ENCODE measurements at places on chromosomes 5 and 9.

DNA sequence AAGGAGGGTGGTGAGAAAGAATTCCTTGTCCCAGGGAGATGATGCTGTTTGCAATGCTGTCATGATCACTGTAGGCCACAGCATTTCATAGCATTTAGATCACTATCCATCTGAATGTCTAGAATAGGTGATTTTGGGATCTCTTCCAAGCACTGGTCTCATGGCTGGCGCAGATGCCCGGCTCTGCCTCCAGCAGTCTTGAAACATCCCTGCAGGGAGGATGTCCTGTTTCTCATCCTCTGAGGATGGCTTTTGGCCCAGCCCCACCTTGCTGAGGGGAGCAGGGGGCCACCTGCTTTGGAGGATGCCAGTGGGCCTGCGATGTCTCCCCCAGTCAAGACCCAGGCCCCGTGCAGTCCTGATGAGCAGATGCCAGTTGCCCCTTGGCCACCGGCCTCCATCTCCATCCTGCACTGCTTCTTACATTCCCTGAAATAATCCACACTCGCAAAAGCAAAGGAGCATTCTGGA lies 63.5 kb upstream of the GARNL3 start:
- no peaks in the 10 kb centered on the region for H3K36me3 ChIP-seq
- no peak overlapping the region for H3K4me3 ChIP-seq
- no peaks in the 10 kb centered on the region for H3K4me1 ChIP-seq
- no peaks in the 10 kb centered on the region for H3K27me3 ChIP-seq
- no peak for DNase-seq

DNA sequence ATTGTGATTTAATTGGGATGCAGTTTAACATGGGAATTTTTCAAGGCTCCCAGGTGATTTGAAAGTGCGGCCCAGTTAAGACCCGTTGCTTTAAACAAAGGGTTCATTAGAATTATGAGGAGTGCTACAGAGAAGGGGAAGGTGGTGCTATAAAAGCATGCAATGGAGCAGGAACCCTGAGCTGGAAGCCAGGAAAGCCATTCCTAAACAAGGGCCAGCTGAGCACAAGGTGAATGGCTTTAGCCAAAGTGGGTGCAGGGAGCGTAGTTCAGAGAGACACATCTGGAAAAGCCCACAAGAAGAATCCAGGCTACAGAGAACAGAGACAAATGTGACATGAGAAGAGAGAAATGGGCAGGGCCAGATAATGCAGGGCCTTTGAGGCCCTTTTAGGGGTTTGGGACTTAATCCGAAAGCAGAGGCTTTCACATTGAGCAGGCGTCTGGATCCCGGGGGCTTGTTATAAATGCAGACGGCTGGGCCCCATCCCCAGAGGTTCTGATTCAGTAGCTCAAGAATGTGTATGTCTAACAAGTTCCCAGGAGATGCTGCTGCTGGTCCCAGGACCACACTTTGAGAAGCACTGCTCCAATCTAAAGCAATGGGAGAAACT lies 138.1 kb upstream of the WWC1 start:
- no peaks in the 10 kb centered on the region for H3K36me3 ChIP-seq
- H3K4me1 ChIP-seq, result no peaks in the 10 kb centered on the region
- H3K4me3 ChIP-seq, result no peak overlapping the region
- no peaks in the 10 kb centered on the region for H3K27me3 ChIP-seq
- DNase-seq, result no peak

- peaks cover 63% of the 10 kb centered on the region for H3K4me1 ChIP-seq
- no peaks in the 10 kb centered on the region for H3K36me3 ChIP-seq
Observed at GRCh38 chr9:109098171-109098959, 21.4 kb downstream of the TMEM245 start.

DNA sequence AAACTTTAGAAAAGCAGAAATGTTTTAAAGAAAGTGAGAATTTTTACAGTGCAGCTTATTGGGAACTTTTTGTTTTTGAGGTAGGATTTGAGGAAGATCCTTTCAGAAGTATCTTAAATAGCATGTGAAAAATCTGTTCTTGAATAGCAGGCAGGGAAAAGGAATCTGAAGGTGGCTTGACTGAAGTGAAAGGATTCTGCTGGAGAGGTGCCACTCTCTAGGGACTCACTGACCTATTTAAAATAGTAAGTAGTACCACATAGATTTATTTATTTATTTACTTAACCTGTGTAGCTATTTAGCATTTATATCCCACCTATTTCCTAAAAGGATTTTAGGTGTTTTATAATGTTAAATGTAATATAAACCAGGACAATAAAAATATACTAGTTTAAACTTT lies 69.1 kb downstream of the NIPBL start:
- no peak overlapping the region for H3K27ac ChIP-seq
- DNase-seq, result no peak
- H3K4me1 ChIP-seq, result no peaks in the 10 kb centered on the region
- H3K36me3 ChIP-seq, result no peaks in the 10 kb centered on the region

DNA sequence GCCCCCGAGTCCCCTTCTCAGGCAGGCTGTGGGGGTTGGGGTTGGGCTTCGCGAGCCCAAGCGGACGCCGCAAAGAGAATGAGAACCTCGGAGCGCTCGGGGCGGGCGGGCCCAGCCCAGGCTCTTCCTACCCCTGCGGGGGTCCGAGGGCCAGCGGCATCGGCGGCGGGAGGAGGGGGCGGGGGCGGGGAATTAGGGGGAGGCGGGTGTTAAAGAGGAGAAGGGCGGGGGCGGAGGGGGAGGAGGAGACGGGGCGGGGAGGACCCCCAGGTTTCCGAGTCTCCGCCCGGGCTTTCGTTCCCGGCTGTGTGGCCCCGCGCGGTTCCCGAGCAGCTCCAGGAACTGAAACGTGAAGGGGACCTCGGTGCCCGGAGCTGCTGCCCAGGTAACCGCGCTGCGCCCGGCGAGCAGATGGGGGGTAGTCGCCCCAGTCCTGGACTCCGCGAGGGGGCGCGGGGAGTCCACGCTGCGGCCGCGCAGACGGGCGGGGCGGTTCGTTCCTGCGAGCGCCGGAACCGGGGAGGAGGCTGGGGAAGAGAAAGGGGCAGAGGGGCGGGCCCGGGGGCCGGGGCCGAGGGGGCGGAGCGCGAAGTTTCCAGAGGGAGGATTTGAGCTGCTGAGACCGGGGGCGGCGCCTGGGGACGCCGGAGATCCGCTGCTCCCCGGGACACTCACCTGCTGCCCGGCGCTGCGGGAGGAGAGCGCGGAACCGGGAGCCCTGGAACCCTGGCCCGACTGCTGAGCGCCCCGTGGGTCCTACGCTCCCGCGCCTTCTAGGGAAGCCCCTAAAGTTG lies 38.4 kb upstream of the PLEKHG4B start:
- no peaks in the 10 kb centered on the region for H3K4me1 ChIP-seq
- no peaks in the 10 kb centered on the region for H3K36me3 ChIP-seq
- peak overlapping the region; percentile 28 for H3K4me3 ChIP-seq
- no peak overlapping the region for H3K27ac ChIP-seq

DNA sequence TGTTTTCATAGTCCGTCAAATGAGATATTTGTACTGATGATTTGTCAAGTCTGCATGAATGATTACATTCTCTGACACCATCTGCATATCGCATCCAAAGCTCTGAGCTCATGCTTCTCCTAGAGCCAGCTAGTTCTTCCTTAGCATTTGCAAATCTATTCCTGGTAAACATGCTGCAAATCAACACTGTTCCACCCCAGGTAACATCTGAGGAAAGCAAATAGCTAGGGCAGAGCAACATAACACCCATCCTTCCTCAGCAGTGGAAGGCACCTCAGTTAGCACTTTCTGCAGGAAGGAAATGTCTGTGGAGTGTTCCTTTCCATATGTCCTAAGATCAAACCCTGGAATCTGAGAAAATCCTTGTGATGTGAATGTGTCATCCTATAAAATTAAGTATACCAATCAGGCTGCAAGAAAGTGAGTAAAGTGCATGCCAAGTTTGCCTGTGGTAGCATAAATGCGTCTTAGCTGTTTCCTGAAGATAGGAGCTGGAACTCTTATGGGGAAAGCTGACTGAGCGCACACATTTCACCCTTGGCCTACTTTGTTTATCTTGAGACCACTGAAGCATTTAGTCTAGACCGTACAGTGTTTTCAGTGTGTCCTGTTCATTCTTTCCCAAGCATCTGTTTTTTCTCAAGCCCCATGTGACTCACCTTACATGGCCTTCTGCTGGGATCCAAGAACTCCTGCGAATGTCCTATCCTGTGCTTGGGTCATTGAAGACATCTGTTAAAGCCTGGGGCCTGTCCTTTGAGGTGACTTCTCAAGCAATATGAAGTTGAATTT lies 50.9 kb upstream of the STARD4 start:
- no peaks in the 10 kb centered on the region for H3K36me3 ChIP-seq
- DNase-seq, result no peak
- no peak overlapping the region for H3K27ac ChIP-seq
- H3K27me3 ChIP-seq, result no peaks in the 10 kb centered on the region
- H3K4me1 ChIP-seq, result no peaks in the 10 kb centered on the region

DNA sequence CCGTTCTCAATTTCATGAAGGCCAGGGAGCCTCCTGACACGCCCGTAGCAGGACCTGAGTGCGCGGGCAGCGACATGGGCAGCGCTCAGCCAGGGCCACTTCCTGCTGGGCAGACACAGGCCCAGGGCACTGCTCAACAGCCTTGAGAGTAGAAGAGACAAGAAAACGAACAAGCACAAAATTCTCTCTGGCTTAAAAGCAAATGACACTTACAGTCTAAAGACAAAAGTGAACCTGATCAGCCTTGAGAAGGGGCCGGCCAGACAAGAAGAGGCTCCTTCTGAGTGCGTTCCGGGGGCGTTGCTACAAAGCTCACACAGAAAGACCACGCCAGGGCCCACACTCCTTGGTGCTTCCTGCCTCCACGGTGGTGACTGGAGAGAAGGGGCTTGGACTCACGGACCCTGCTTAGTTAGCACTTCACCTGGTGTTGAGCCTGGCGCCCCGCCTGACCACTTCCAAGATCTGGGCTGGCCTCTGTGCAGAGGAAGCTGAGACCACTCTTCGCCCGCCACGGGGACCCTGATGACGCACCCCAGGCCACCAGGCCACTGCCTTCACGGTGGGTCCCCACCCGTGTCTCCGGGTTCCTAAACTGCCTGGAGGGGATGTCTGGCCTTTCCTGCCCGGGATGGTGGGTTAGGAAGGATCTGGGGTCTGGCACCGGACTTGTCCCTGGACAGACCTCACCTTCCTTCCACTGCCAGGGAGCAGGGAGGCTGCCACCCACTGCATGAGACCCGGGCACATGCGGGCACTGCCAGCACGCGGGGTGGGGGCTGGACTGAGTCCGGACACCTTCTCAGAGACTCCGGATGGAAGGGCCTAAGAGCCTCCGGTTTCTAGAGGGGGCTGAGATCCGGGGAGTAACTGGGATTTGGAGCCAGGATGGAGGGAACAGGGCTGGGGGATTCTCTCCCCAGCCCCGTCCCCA lies 1.3 kb downstream of the SLC12A7 start:
- H3K27ac ChIP-seq, result peak overlapping the region; percentile 83
- peak; percentile 58 for DNase-seq

GRCh38 chr5:178363501-178364325 lies 131.1 kb upstream of the PHYKPL start:
- no peaks in the 10 kb centered on the region for H3K27me3 ChIP-seq
- H3K4me3 ChIP-seq, result no peak overlapping the region
- H3K36me3 ChIP-seq, result no peaks in the 10 kb centered on the region
- no peak for DNase-seq
- no peak overlapping the region for H3K27ac ChIP-seq

DNA sequence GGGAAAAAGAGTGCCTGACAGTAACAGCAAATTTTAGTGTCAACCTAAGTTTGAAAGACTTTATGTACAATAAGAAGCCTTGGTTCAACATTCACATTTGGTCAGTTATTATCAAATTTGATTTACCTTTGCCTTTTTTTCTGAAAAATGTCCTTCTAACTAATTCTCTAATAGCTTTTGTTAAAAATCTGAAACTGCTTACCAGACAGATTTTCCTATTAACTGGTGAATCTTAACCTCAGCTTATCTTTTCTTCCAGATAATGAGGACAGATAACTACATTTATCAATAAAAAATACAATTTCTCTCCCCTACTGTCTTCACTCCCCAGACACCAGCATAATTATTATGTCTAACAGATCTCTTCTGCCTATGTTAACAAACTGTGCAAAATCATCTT lies 988.5 kb downstream of the CDH18 start:
- H3K36me3 ChIP-seq, result no peaks in the 10 kb centered on the region
- H3K27ac ChIP-seq, result no peak overlapping the region
- no peak for DNase-seq
- no peaks in the 10 kb centered on the region for H3K27me3 ChIP-seq
- H3K4me1 ChIP-seq, result no peaks in the 10 kb centered on the region
- H3K4me3 ChIP-seq, result no peak overlapping the region

GRCh38 chr9:101440714-101441230 lies 5.2 kb upstream of the ALDOB start:
- peak overlapping the region; percentile 83 for H3K27ac ChIP-seq
- no peak for DNase-seq
- no peak overlapping the region for H3K4me3 ChIP-seq
- no peaks in the 10 kb centered on the region for H3K36me3 ChIP-seq
- H3K27me3 ChIP-seq, result no peaks in the 10 kb centered on the region

DNA sequence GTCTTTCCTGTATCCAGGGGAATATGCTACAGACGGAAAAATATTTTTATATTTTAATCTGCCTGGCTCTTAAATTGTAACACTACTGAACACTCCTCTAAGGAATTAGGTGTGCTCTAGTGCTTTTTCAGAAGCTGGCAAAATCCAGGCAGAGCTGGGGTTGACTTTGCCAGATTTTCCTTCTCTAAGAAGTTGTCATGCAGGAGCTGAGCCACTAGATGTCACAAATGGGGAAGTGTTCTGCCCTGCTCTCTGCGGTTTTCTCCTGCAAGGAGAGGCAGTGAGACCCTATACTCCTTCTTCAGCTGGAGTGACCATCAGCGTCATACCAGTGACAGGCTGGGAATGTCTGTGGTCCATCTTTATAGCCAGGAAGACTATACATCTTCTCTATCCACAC lies 112.5 kb downstream of the HAPLN1 start:
- no peaks in the 10 kb centered on the region for H3K36me3 ChIP-seq
- H3K4me1 ChIP-seq, result no peaks in the 10 kb centered on the region
- no peak overlapping the region for H3K4me3 ChIP-seq
- no peak for DNase-seq

GRCh38 chr5:173901705-173902104 lies 13.6 kb downstream of the CPEB4 start:
- peaks cover 56% of the 10 kb centered on the region for H3K4me1 ChIP-seq
- no peak for DNase-seq
- no peaks in the 10 kb centered on the region for H3K36me3 ChIP-seq
- H3K4me3 ChIP-seq, result no peak overlapping the region
- H3K27ac ChIP-seq, result no peak overlapping the region

GRCh38 chr5:125888358-125888757 lies 534.9 kb upstream of the GRAMD2B start:
- DNase-seq, result no peak
- no peaks in the 10 kb centered on the region for H3K4me1 ChIP-seq
- H3K4me3 ChIP-seq, result no peak overlapping the region
- no peak overlapping the region for H3K27ac ChIP-seq
- H3K36me3 ChIP-seq, result no peaks in the 10 kb centered on the region

GRCh38 chr5:137365126-137365865 lies 133.8 kb downstream of the SPOCK1 start:
- no peaks in the 10 kb centered on the region for H3K4me1 ChIP-seq
- H3K27ac ChIP-seq, result no peak overlapping the region
- H3K36me3 ChIP-seq, result no peaks in the 10 kb centered on the region
- H3K27me3 ChIP-seq, result no peaks in the 10 kb centered on the region
- no peak overlapping the region for H3K4me3 ChIP-seq

DNA sequence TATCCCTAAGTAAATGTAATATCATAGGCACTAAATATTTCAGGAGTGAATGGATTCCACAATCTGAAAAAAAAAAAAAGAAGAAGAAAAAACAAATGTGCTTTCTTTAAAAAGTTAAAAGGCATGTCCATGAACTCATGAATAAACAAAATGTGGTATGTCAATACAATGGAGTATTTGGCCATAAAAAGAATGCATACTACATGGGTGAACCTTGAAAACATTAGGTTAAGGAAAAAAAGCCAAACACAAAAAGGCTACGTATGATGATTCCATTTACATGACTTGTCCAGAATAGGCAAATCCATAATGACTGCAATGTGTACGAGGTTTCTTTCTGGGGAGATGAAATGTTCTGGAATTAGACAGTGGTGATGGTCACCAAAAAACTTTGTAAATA lies 45.3 kb downstream of the FNIP1 start:
- H3K27me3 ChIP-seq, result no peaks in the 10 kb centered on the region
- H3K27ac ChIP-seq, result no peak overlapping the region
